Urothelium cell line (cell line): ENCODE measurements at places on chromosomes 16 and 17.

DNA sequence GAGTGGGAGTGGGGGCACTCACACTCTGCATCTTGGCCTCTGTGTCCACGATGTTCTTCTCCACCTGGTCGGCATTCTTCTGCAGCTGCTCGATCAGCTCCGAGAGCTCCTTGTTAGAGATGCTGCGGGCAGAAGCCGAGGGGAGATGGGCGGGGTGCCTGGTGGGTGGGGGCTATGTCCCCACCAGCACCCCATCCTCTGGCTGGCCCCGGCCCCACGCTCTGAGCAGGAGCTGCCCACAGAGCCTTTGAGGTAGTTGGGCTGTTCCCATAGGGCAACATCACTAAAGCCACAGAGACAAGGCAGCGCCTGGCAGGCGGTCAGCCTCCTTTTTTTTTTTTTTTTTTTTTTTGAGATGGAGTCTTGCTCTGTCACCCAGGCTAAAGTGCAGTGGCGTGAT lies 26.1 kb downstream of the PPL start:
- no peak for DNase-seq

DNA sequence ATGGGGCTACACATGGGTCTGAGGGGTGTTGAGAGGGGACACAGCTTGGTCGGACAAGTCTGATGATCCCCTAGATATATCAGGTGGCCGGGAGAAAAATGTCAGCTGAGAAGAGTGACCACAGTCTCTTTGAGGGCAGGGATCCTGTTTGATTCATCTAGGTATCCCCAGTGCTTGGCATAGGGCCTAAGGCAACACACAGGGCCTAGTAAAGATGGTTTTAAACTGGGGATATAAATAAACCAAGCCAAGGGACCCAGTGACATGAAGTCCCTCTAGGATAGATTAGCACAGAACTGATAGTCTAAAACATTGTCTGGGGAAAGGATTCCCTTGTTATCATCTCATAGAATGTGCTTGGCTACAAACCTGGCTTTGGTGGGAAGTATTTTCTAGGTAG lies 1.4 kb downstream of the ERCC4 start:
- DNase-seq = no peak

DNA sequence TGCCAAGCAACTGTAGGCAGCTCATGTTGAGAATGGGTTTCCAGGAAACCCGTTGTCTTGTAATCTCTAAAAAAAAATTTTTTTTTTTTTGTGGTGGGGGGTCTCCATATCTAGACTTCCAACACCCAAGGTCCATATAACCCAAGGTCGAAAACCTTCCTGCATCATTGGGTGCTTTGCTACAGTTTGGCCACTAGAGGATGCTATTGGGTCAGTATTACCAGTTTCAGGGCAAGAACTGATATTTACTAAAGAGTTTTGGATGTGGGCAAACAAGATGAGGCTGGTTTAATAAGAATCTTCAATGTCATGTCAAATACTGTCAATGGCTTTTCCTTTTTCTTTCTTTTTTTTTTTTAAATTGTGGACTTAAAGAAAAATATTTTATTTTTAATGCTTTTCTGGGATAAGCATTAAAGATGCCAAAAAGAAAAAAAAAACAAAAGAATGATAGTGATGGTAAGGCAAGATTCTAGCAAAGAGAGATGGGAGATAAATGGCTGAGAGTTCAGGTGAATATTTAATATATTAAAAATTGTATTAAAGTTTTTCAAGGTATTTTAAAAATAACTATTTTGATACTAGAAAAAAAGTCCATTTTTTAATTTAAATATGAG lies 62.2 kb downstream of the DHRS7C start:
- DNase-seq = peak; percentile 38

GRCh38 chr16:12354296-12354833 lies 377.8 kb downstream of the SNX29 start:
- DNase-seq = no peak

- DNase-seq = no peak
Measured at GRCh38 chr17:15917438-15918027, 27.4 kb upstream of the ADORA2B start.
